ENCODE measurements at places on chromosomes 6 and 20.

- no peak for DNase-seq
Measured at GRCh38 chr6:83169511-83169910, 23.6 kb downstream of the PGM3 start.

DNA sequence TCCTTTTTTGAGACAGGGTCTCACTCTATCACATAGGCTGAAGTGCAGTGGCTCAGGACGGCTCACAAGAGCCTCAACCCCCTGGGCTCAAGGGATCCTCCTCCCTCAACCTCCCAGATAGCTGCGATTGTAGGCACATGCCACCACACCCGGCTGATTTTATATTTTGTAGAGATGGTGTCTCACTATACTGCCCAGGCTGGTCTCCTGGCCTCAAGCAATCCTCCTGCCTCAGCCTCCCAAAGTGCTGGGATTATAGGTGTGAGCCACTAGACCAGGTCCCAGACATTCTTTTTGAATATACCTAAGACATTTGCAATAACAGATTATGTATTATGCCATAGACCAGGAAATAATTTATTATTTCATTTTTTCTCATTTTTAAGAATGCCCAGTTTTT is 58.3 kb upstream of the CDYL start:
- no peak for DNase-seq

DNA sequence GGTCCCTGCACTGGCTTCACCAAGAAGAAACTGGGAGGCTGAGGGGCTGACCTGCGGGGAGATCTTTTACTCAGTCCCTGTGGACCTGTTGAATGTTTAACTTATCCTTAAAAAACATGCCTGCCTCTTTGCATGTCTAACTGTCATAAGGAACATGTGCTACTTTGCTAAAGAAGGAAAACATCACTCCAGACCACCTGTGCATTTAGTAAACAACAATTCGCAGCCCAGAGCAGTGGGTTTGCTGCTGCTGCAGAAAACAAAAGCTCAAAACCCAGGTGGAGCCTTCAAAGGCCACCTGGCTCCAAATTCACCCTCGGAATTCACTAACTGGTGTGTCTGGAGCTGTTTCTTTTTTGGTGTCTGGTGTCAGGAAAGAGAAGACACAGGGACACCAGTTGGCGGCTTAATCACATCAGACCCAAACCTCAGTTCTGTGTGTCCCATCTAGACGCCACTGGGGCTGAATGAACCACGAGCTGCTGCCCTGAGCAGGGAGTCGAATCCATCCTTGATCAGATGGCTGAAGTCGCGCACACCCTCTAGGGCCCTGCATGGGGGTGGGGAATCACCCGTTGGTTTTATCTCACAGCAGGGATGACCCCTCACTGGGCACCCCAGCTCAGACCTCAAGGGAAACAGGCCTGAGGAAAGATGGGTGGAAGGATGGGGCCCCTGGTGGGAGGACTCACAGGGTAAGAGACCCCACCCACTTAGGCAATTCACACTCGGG is 344.3 kb downstream of the PREX1 start:
- DNase-seq = no peak

DNA sequence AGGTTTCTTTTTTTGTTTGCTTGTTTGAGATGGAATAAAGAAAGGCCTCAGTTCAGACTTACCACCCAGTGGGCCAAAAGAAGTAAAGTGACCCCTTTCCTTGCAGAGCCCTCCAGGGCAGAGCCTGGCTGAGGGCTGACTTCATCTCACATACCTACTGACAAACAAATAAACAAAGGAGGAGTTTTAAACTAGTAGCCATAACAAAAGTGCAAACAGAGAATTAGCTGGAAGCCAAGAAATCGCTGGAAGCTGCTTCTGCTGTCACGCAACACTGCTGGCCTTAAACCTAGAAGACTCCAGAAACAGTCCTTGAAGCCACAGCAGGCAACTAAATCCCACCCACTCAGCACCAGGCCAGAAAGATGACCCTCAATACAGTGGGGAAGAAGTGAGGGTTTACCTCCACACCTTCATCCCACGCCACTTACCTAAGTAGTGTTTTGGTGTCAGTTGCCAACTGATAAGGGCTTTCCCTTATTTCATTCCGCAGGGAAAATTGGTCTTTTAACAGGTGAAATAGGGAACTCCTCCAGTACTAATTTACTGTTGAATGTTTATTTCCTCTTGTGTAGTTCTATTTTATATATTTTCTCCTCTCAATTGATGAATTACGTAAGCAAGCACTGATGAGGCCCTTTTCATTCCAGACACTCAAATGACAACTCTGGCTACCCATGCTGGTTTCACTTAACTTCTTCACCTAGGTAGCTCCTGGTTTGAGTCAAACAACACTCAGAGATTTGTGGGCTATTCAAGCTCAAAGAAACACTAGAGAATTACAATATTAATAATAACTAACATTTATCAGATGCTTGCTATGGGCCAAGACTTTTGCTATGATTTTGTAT is 46.2 kb downstream of the EDN1 start:
- no peak for DNase-seq

DNA sequence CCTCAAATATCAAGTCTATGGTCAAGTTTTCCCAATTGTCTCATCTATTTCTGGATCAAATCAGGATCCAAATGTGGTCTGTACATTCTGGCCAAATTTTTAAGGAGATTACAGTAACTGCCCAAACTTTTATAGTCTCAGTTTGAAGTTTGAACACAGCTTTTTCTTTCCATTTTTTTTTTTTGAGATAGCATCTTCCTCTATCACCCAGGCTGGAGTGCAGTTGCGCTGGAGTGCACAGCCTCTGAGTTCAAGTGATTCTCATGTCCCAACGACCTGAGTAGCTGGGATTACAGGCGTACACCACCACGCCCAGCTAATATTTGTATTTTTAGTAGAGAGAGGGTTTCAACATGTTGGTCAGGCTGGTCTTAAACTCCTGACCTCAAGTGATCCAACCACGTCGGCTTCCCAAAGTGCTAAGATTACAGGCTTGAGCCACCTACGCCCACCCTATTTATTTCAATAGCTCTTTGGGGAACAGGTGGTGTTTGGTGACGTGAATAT is 84.9 kb upstream of the CARMIL1 start:
- DNase-seq = no peak

GRCh38 chr6:166032366-166033200 is 135.1 kb downstream of the TBXT start:
- DNase-seq = no peak

DNA sequence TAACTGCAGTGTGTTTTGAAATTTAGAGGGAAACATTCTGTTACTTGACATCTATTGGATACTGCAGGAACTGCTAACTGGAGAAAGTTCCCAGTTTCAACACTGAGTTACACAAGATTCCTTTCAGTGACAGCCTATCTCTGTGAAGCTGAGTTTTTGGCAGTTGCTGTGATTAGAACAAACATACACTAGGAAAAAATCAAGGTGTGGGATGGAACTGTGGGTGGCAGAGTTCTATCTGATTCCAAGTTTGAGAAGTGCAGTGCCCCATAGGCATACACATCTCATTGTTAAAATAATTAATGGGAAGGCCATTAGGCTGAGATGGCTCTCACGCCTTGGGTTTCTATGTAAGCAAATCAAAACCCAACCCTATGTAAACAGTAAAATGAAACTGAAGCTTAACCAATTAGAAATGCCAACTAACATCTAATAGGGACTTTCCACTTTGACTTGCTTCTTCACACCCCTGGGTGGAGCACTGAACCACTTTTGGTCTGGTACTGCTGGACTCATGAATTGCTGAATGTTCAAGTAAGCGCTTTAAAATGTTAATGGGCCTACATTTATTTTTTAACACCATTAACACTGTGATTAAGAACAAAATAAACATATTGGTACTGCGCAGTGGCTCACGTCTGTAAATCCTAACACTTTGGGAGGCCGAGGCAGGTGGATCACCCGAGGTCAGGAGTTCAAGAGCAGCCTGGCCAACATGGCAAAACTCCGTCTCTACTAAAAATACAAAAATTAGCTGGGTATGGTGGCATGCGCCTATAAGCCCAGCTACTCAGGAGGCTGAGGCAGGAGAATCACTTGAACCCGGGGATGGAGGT is 55.2 kb upstream of the TBC1D7 start:
- DNase-seq = no peak

GRCh38 chr20:38806855-38807655 is 1.6 kb downstream of the PPP1R16B start:
- DNase-seq = peak; percentile 36

DNA sequence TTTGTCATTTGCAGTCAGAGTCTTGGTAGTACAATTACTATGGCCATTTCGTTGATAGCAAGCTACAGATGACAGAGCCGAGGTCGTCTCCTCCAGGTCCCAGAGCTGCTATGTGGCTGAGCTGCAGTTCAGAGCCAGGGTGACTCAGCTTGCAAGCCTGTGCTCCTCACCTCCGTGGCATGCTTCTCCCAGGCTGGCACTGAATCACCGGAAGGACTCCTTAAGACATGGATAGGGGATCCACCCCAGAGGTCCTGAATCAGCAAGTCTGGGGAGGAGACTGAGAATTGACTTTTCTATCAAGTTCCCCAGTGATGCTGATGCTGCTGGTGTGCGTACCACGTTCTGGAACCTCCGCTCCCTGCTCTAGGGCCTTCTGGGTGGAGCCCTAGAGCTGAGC is 291.2 kb downstream of the CDH26 start:
- no peak for DNase-seq

DNA sequence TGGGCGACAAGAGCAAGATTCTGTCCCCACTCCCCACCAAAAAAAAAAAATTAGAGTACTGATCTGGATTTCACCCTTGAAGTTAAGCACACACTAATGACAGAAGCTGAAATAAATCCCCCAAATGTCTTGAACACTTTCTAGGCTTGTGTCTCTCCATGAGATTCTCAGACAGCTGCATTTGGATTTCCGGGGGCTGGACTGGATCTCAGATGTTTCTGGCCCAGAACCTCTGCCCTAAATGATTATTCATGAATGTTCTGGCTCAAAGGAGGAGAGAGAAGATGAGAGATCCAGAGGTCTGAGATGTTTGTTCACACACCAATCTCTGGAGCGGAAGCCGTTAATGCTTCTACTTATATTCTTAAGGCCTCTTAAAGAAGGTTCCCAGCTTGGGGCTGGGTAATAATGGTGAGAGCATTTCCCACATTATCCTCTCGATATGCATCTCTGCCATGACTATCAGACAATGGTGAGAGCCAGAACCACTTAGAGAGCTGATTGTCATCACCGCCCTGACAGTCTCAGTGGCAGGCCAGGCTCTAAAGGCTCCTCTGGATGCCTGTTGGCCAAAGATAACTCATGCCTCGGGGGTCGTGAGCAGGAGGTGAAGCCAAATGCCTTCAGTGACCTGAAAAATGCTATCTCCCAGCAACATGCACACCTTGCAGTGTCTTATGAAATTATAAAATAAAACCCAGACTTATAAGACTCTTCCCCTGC is 127.9 kb upstream of the AGPAT4 start:
- no peak for DNase-seq

DNA sequence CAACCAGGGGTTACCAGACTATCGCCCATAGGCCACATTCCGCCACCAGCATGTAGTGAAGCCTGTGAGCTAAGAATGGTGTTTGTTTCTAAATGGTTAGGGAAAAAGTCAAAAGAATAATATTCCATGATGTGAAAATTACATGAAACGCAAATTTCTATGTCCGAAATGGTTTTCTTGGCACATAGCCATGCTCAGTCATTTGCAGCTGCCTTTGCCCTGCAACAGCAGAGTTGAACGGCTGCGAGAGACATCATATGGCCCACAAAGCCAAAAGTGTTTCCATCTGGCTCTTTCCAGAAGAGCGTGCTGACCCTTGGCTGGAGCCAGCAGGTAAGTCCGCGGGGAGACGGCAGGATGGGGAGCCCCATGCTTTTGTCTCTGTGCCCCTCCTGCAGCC is 60.7 kb downstream of the FAM120B start:
- no peak for DNase-seq

GRCh38 chr6:131924881-131925474 is 26.2 kb downstream of the CCN2 start:
- DNase-seq = no peak

DNA sequence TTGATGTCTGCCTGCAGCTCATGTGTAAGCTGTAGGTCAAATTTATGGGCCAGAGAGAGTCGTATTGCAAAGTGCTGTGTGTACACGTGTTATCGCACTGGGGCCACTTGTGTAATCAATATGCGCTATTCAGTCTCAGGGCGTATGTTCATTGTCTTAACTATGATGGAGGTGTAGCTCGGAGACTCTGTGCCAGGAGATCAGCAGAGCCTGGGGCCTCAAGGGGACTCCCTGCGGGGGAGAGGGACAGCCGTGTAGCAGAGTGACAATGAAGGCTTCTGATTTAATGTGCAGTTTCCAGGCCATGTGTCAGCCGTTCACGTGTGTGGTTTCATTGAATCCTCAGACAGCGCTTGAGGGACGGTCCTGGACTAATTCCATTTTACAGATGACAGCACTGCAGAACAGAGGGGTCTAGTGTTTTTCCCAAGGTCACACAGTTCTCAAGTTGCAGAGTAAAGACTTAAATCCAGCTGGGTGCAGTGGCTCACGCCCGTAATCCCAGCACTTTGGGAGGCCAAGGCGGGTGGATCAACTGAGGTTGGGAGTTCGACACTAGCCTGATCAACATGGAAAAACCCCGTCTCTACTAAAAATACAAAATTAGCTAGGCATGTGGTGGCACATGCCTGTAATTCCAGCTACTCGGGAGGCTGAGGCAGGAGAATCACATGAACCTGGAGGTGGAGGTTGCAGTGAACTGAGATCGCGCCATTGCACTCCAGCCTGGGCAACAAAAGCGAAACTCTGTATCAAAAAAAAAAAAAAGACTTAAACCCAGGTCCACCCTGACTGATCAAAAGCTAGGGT is 242.5 kb downstream of the PREX1 start:
- no peak for DNase-seq

GRCh38 chr20:5316188-5317158 is at the start of gene PROKR2:
Gene PROKR2 (minus strand): TSS chr20:5316954. CDS start chr20:5314369, 2,585 bp downstream.
- DNase-seq = no peak

DNA sequence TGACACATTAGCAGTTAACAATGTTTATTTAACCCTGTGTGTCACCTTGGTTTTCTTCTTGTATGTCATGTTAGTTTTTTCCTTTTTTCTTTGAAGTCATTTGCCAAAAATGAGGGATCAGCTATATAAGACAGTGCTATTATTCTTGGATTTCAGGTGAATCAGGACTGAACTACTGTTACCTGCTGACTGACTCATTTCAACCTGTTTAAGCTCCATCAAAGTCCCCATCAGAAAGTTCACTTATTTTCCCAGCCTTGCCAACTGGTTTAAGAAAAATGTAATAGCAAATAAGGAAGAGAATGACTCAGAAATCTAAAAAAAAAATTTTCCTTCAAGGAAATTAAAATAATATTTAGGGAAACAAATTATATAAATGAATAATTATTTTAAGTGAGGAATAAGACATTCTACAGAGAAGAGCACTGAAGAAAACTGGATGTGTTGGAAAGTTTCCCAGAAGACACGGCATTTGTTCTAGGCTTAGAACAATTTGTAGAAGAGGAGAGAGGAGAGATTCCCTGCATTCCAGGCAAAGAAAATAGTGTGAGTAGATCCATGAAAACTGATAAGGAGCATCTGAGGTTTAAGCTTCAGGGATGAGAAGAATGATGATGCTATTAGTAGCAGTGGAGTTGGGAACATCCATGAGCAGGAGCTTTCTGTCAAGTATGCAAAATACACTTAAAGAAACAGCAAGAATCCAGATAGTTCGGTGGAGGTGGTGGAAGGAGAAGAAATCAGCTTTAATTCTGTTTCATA is 84.9 kb upstream of the SIM1 start:
- DNase-seq = no peak

- DNase-seq = no peak
Measured at GRCh38 chr6:21073318-21073839, 520.2 kb upstream of the SOX4 start.

GRCh38 chr6:25050356-25050755 is 114.6 kb upstream of the RIPOR2 start:
- DNase-seq = no peak

Measured in activated CD4-positive, CD25-positive, alpha-beta regulatory T cell treated with anti-CD3 and anti-CD28 coated beads, Interleukin-2, amount 50 U/mL, for 72 hours (primary cell).